Tibial nerve (tissue), 4 donors: ENCODE measurements at places on chromosomes 12 and 14. TPM values are rescaled to one million over a fixed set of nuclear protein-coding genes. Genes with fewer than 3 reads are reported as not detected.
A peak's percentile ranks its signal among the peaks of the same experiment; 100 is the strongest.

GRCh38 chr14:85529803-85530574, at the start of gene FLRT2:
FLRT2 (plus strand) TSS chr14:85530144; CDS start chr14:85621515, 91,371 bp downstream.
- DNase-seq = peak; percentile 82
- H3K4me3 ChIP-seq = peak within 1 kb of the TSS; percentile 74
- H3K4me1 ChIP-seq = peaks cover 49% of the 10 kb centered on the region
- H3K27ac ChIP-seq = peak within 1 kb of the TSS; percentile 73
- no peaks in the 10 kb centered on the region for H3K36me3 ChIP-seq

DNA sequence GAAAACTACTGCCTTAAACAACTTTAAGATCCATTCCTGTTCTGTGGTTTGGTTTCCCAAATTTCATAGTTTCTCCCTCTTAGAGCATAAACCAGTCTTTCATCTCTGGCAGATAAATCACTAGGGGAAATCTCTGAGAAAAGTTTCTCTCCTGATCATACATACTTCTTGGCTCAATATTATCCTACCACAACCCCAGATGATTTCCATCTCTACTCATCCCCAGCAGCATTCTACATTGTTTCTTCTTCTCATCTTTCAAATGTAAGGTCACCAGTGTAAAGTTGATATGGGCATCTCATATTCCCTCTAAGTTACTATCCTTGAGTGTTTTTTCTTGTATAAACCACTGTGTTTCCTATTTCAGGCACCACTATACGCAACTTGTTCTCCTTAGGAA, 45.9 kb upstream of the PLEKHG7 start:
- no peaks in the 10 kb centered on the region for H3K36me3 ChIP-seq
- DNase-seq = no peak
- H3K27me3 ChIP-seq = no peaks in the 10 kb centered on the region

The PKP2 gene
- 40.4 TPM for total RNA-seq

The RBM19 gene
- total RNA-seq = 39.8 TPM

DNA sequence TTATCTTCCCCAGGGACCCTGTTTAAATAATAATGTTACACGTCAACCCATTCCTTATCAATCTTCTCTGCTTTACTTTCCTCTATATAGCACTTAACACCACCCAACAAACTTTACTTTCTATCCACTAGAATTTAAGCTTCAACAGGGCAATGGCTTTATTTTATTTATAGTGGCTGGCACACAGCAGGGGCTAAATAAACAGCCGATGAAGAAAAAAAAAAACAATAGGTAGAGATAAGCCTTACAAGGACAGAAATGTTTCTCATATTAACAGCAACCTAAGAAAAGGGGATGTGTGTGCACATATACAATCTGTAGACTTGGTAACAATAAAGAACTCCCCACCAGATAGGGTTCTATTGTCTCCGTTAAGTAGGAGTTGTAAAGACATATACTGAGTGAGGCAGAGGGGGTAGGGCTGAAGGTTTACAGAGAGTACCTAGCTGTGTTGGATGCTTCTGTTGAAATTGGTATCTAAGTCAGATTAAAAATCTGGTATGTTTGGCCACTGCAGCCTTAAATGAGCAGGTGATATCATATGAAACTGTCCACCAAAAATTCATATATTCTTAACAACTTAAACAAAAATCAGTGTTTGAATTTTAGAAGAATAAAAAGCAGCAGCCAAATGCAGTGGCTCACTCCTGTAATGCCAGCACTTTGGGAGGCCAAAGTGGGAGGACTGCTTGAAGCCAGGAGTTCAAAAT, 24.7 kb upstream of the AP4S1 start:
- H3K27ac ChIP-seq = no peak overlapping the region
- no peaks in the 10 kb centered on the region for H3K36me3 ChIP-seq
- peaks cover 4% of the 10 kb centered on the region for H3K4me1 ChIP-seq
- no peak for DNase-seq
- H3K4me3 ChIP-seq = no peak overlapping the region
- no peaks in the 10 kb centered on the region for H3K27me3 ChIP-seq

DNA sequence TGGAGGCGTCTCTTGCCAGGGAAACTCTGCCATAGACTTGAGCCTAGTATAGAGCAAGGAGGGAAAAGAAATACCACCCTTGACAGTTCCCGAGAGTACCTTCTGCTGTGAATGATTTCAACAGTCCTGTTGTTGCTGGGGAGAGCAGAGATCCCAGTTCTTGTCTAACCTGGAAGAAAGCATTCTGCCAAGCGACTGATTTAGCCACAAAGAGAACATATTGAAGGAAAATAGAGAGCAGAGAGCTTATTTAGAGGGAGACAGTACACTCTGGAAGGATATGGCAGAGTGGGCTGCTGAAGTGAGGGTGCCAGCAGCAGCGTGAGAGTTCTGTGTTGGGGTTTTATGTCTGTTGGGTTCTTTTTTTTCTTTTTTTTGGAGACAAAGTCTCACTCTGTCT, 966.9 kb upstream of the TMEM132C start:
- no peaks in the 10 kb centered on the region for H3K36me3 ChIP-seq
- H3K27ac ChIP-seq = no peak overlapping the region
- H3K27me3 ChIP-seq = no peaks in the 10 kb centered on the region
- H3K4me1 ChIP-seq = no peaks in the 10 kb centered on the region
- no peak overlapping the region for H3K4me3 ChIP-seq
- DNase-seq = no peak

DNA sequence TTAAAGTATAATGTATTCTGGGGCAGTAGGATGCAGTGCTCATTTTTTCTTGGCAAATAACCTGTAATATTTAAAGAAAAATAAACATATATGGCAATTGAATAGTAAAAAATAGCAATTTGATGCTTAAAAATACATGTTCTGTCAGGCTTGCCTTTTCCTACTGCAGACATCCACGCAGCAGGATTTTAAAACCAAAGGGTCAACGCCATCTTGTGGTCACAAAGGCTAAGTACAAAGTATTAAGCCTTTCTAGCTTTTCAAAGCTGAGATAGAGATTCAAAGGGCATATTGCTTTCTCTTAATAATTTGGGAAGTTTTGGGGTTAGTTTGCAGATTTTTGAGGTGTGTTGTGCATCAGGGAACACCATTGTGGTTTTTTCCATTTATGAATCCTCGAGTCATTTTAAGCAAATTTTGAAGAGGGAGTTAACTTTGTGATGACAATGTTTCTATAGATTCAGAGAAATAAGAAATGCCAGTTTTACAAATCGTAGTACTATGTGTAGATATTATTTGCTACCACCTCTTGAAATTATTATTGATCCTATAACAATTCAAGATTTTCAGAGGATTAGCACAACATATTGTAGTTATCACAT, 4.7 kb upstream of the CCER1 start:
- no peak overlapping the region for H3K27ac ChIP-seq
- no peaks in the 10 kb centered on the region for H3K36me3 ChIP-seq
- no peak overlapping the region for H3K4me3 ChIP-seq
- no peaks in the 10 kb centered on the region for H3K27me3 ChIP-seq
- H3K4me1 ChIP-seq = no peaks in the 10 kb centered on the region

- H3K36me3 ChIP-seq = no peaks in the 10 kb centered on the region
- no peaks in the 10 kb centered on the region for H3K27me3 ChIP-seq
- no peak overlapping the region for H3K27ac ChIP-seq
- DNase-seq = no peak
- H3K4me3 ChIP-seq = no peak overlapping the region
- H3K4me1 ChIP-seq = no peaks in the 10 kb centered on the region
Measured at GRCh38 chr12:29991924-29992323, 208.2 kb upstream of the TMTC1 start.

The PTPRB gene
- total RNA-seq = 14.4 TPM

The LRP1-AS gene
- total RNA-seq = not detected

- peak; percentile 33 for DNase-seq
- H3K27ac ChIP-seq = no peak overlapping the region
- no peaks in the 10 kb centered on the region for H3K36me3 ChIP-seq
- no peak overlapping the region for H3K4me3 ChIP-seq
Measured at GRCh38 chr12:121494093-121494787, 86.6 kb downstream of the KDM2B start.

DNA sequence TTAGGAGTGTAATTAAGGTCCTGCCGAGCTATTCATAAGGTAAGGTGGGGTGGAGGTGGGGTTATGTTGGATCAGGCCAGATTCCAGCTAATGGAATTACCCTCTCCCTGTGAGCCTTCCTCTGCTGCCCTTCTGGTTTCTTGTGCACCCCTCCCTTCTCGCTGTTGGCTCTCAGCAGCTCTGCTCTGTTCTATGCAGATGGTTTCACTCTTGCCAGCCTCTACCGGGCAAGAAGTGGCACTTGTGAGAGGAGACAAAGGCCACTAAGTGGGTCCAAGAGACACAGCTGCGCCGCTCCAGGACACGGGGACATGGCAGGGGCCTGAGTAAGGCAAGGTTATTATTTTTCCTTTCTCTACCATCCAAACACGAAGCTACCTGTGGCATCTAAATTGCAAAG, 334.4 kb downstream of the EMP1 start:
- no peak overlapping the region for H3K27ac ChIP-seq
- no peaks in the 10 kb centered on the region for H3K36me3 ChIP-seq
- H3K4me3 ChIP-seq = no peak overlapping the region

The SLC6A15 gene
- 0.30 TPM for total RNA-seq

The RTN1 gene
- total RNA-seq = 13.1 TPM

DNA sequence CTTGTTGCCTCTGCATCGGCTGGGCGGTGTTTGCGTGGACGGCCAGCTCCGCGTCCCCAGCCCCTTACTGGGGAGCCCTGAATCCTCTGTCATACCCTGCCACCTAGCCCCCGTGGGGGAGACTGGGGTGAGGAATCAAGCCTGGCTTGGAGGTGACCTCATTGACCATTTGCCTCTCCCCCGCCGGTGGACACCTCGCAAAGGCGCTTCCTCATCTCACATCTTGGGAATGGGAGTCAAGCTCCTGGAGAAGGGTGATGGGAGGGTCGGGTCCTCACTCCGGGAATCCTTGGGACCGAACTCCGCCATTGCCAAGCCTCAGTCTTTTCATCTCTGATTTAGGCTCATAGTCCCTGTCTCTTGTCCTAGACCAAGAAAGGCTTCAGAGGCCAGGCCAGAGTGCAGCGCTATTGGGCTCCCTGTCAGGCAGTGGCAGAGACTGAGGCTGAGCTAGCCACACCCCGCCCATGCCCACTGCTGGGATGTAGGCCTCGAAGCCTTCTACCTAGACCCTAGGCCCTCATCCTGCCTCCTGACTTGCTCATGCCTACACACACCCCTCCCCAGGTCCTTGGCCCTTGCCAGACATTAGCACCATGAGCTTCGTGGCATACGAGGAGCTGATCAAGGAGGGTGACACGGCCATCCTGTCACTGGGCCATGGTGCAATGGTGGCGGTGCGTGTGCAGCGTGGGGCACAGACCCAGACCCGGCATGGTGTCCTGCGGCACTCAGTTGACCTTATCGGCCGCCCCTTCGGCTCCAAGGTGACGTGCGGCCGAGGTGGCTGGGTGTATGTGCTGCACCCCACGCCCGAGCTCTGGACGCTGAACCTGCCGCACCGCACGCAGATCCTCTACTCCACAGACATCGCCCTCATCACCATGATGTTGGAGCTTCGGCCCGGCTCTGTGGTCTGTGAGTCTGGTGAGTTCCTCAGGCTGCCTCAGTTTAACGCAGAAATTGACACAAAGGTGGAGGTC, 678 bp downstream of the TRMT61A start:
- peak overlapping the region; percentile 86 for H3K4me3 ChIP-seq
- H3K36me3 ChIP-seq = no peaks in the 10 kb centered on the region
- H3K27me3 ChIP-seq = no peaks in the 10 kb centered on the region
- peak overlapping the region; percentile 98 for H3K27ac ChIP-seq
- peaks cover 25% of the 10 kb centered on the region for H3K4me1 ChIP-seq

DNA sequence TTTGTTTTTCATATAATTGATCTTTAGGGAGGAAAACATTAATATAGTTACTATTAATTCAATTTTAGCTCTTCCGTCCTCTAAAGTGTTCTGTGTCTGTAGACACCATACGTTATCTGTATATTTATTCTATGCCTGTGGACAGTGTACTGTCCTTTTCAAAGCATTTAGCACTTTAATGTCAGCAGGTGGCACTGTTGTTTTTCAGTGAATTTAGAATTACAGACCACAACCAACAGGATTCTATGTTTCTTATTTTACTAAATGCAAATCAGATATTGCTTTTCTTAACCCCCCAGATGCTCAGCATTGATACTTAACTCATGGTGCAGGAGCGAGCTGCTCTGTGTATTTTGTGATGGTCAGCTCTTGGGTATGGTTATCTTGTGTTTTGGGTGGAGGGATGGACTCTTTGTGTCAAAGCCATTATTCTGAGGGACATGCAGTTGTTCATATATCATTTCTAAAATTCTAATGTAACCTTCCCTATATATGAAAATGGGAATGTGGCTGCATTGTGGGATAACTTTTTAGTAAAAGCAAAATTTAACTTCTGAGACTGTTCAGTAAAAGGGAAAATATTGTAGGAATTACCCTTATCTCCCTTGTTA, 65.2 kb downstream of the PAPOLA start:
- H3K36me3 ChIP-seq = peaks cover 49% of the 10 kb centered on the region
- no peak overlapping the region for H3K27ac ChIP-seq
- H3K27me3 ChIP-seq = no peaks in the 10 kb centered on the region
- DNase-seq = no peak
- no peaks in the 10 kb centered on the region for H3K4me1 ChIP-seq

DNA sequence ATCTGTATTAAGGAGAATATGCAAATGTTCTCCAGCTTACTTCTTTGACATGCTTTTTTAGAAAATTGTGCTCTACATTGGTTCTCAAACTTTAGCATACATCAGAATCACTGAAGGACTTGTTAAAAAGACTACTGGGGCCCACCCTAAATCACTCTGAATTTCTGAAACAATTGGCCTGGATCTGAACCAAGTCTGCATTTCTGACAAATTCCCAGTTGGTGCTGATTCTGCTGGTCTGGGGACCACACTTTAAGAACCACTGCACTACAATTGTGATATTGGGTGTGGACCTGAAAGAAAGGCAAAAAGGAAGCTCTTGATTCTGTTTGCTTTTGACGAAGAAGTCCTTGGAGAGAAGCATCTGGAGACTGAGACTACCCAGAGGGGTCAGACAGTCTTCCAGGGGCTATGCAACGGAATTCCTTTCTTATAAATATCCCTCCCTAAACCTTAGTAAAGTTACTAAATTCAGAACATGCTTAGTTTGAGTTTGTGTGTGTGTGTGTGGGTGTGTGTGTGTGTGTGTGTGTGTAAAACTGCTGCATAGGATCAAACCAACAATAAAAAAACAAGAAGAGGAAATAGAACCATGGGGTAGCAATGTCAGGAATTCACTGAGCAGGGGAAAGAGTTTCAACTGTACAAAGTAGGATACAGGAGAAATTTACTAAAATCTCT, 36.8 kb downstream of the EAPP start:
- no peak overlapping the region for H3K4me3 ChIP-seq
- H3K36me3 ChIP-seq = no peaks in the 10 kb centered on the region
- no peak for DNase-seq
- H3K4me1 ChIP-seq = peaks cover 8% of the 10 kb centered on the region
- H3K27ac ChIP-seq = peak overlapping the region; percentile 3

The ACYP1 gene
- total RNA-seq = 4.5 TPM

The CD4 gene
- 8.2 TPM for total RNA-seq

GRCh38 chr14:102696856-102697495, 80.3 kb upstream of the TRAF3 start:
- peaks cover 9% of the 10 kb centered on the region for H3K4me1 ChIP-seq
- no peak overlapping the region for H3K4me3 ChIP-seq
- H3K27ac ChIP-seq = no peak overlapping the region
- H3K36me3 ChIP-seq = no peaks in the 10 kb centered on the region

DNA sequence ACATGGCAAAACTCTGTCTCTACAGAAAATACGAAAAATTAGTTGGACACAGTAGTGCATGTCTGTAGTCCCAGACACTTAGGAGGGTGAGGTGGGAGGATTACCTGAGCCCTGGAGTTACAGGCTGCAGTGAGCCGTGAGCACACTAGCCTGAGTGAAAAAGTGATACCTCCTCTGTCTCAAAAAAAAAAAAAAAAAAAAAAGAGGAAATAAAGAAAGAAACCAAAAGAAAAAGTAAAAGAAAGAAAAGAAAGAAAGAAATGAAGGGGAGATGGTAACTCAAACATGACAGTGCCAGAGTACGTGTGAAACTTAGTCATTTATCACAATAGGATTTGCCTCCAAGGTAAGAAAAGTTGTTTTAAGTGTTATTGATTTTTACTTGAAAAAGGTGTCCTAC, 407.0 kb upstream of the MGAT4C start:
- H3K27me3 ChIP-seq = no peaks in the 10 kb centered on the region
- H3K4me3 ChIP-seq = no peak overlapping the region
- H3K27ac ChIP-seq = no peak overlapping the region
- no peak for DNase-seq
